Activated CD4-positive, alpha-beta T cell treated with anti-CD3 and anti-CD28 coated beads, Interleukin-2, Interleukin-4, amounts not matched to agents 100 ng/mL and 50 ng/mL, durations not matched to agents 16 hours and 8 hours (primary cell): ENCODE measurements at places on chromosomes 2 and 18.

DNA sequence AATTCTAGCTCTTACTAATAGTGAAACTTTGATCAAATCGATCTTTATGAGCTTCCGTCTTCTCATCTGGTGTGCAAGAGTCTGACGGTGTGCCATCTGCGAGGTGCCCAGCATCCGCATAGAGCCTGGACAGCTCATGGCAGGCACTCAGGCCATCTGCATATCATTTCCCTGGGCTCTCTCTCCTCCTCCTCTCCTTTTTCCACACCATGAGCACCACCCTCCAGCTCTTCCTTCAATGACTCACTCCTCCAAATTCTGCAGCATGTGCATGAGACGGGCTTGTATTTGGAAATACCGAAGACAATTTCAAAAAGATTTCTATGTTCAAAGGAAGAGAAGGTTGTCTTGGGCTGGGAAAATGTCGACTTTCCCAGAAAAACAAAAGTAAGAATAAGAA lies 161.1 kb downstream of the CCBE1 start:
- peak; percentile 14 for DNase-seq

DNA sequence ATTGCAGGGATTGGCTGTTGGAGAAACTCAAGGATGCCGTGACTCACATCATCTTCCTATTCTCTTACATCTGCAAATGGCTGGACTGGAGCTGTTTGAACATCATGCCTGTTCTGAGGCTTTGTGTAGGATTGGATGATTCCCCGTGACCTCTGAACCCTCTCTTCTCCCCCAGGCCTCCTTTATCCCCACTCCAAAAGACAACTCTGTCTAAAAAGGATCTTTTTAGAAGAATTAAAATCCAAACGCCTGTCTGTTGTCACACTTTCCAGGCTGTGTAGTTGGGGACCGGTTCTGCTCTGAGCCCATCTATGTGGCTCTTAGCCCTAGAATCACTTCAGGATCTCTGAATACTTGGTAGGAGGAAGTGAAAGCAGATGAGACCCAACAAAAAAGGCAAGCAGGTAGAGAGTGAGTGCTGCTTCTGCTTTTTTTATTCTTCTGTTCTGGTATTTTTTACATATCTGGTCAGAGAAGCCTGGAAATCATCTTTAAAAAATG lies 565 bp downstream of the SP140 start:
- DNase-seq: peak; percentile 35

GRCh38 chr2:72754628-72755320 lies 71.1 kb downstream of the EXOC6B start:
- no peak for DNase-seq

DNA sequence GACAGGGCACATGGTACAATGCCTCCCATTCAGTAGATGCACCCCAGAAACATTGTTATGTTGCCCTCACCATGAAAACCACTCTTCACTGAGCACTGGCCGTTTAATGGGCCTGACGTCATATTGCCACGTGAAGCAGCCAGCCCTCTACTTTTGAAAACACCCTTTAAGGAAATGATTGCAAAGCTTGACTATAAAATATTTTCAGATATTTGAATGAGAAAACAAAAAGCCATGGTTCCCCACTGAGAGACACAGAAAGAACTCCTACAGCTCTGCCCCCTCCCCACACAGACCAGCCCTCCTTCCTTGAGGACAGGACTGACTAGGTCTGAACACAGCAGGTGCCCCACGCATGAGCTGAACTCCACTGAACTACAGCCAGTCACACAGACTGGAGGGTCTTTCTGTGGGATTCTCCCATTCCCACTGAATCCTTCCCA lies 349.1 kb downstream of the ANAPC1 start:
- no peak for DNase-seq

- no peak for DNase-seq
Measured at GRCh38 chr2:107719836-107720235, 106.9 kb upstream of the RGPD4 start.

GRCh38 chr2:64626146-64626809 lies 27.4 kb downstream of the SERTAD2 start:
- DNase-seq: no peak

DNA sequence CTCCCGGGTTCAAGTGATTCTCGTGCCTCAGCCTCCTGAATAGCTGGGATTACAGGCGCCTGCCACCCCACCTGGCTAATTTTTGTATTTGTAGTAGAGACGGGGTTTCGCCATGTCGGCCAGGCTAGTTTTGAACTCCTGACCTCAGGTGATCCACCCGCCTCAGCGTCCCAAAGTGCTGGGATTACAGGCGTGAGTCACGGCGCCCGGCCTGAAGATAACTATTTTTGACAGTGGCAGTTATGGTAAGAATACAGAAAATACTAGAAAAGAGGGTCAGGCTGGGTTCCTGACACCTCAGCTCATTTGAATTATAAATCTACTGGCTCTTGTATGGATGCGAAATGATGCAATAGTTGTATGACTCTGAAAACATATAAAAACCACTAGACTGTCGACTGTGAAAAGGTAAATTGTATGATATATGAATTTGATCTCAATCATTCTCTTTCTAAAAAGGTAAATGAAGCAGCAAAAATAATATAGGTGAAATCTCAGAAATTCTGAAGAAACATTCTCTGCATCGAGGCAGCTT lies 11.1 kb upstream of the DGKD start:
- no peak for DNase-seq

GRCh38 chr2:20065885-20066602 lies 14.6 kb upstream of the LAPTM4A start:
- DNase-seq: no peak

DNA sequence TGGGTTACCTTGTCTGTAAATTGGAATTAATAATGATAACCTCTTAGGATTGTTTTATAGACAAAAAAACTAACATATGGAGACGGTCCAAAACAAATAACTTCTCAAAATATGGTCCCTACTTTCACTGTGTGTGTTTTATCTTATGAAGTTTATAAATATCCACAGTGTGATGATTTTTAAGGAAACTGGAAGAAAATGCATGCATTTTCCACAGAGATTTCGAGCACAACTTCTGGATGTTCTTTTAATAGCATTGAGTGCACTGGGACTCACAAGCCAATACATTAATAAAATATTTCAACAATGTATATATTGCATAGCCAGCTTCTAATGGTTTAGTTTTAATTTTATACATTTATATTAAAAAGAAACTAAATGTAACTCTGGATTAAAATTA lies 87.9 kb upstream of the SPHKAP start:
- no peak for DNase-seq

GRCh38 chr2:213129311-213129710 lies 22.1 kb downstream of the IKZF2 start:
- DNase-seq: no peak

- DNase-seq: no peak
Measured at GRCh38 chr2:41084321-41084720, 632.4 kb upstream of the SLC8A1 start.

GRCh38 chr2:147649286-147649685 lies 195.5 kb upstream of the ACVR2A start:
- DNase-seq: no peak

- no peak for DNase-seq
Measured at GRCh38 chr2:57760381-57760801, 286.2 kb upstream of the VRK2 start.

DNA sequence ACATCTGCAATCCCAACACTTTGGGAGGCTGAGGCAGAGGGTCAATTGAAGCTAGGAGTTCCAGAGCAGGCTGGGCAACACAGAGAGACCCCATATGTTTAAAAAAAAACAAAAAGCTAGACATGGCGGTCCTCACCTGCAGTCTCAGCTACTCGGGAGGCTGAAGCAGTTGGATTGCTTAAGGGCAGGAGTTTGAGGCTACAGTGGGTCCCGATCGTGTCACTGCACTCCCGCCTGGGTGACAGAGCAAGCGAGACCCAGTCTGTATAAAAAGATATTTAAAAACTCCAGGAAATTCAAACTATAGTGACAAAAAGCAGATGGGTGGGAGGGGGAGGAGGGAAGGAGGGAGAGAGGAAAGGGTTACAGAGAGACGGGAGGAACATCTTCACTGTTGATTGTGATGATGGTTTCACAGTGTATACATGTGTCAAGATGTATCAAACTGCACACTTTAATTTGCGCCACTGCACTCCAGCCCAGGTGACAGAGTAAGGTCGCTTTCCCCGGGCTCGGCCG lies 942 bp upstream of the ZNF236 start:
- no peak for DNase-seq

GRCh38 chr2:206287197-206287596 lies 12.7 kb downstream of the ZDBF2 start:
- DNase-seq: no peak

GRCh38 chr18:61546590-61546989 lies 213.4 kb downstream of the CDH20 start:
- no peak for DNase-seq

DNA sequence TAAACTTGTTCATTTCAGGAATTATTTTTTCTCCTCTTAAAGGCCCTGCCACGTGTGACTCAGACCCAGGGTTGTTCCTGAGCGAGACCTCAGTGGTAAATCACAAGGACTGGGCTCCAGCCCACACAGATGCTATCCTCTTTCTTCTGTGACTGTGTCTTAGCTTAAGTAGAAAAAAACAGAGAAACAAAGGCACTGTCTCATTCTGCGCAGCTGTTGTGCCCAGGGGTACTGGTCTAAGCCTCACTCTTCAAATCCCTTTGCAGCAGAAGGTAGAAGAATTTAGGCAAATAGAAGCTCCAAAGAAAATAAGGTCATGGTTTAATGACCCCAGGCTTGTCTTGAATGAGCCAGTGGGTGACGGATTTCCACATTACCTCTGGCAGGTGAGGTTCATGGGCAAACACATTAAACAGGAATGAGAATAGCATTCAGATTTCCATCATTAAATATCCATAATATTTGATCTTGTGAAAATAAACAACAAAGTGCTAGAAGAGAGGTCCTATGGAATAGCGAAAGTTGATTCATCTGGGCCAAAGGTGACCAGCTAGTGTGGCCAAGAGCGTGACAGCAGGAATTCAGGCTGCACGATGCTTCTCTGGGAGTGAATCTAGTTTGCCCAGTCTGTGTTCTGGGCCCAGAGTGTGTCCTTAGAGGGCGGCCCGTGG lies 63.3 kb downstream of the LIPG start:
- no peak for DNase-seq

- DNase-seq: no peak
Measured at GRCh38 chr2:7508296-7508943, 591.2 kb downstream of the RNF144A start.

DNA sequence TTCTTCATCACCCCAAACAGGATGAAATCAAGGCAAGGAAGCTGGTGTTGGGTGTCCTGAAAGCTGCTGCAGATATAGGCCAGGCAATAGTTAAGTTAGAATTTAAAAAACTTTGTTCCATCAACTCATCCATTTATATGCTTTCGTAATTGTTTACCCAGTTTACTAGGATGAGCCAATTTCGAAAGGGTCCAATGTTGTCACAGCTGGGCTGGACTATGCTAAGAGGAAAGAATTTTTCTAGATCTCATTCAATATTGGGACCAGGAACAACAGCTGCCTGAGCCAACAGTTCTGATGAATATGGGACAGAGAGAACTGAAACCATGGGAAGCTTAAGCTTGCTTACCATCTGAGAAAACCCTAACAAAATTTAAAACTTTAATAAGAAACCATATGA lies 21.6 kb upstream of the SP3 start:
- DNase-seq: no peak

DNA sequence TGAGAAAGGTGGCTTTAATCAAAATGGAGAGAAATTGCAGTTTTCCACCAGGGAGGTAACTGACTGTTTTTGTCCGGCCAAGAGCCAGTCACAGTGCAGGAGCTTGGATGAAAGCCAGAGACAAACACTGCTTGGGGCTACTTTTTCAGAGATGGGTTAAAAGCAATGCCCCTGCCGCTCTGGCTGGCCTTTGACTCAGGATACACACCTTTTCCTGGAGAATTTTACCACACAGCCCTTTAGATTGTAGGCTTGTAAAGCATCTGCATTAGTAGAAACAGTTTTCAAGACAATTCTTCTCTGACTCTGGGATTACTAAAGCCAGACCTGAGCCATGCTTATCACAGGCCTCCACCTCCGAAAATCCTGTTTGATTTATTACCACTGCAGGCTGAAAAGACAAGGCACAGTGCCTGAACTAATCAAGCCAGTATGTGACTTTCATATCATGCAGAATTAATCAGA lies 79.7 kb downstream of the CCBE1 start:
- no peak for DNase-seq

- DNase-seq: no peak
Measured at GRCh38 chr2:190554357-190555006, 20.0 kb upstream of the NEMP2 start.

GRCh38 chr2:165725421-165725820 lies 68.6 kb downstream of the GALNT3 start:
- DNase-seq: no peak

GRCh38 chr2:127678991-127679390 lies 3.7 kb upstream of the LIMS2 start:
- no peak for DNase-seq

DNA sequence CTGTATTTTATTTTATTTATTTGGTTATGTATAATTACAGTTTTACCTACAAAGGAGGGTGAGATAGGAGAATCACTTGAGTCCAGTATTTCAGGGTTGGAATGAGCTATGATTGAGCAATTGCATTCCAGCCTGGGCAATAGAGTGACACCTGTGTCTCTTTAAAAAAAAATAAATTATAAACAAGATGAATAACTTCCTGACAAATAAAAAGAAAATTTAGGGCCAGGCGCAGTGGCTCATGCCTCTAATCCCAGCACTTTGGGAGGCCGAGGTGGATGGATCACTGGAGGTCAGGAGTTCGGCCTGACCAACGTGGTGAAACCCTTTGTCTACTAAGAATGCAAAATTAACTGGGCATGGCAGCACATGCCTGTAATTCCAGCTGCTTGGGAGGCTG lies 17.3 kb downstream of the MTA3 start:
- no peak for DNase-seq

DNA sequence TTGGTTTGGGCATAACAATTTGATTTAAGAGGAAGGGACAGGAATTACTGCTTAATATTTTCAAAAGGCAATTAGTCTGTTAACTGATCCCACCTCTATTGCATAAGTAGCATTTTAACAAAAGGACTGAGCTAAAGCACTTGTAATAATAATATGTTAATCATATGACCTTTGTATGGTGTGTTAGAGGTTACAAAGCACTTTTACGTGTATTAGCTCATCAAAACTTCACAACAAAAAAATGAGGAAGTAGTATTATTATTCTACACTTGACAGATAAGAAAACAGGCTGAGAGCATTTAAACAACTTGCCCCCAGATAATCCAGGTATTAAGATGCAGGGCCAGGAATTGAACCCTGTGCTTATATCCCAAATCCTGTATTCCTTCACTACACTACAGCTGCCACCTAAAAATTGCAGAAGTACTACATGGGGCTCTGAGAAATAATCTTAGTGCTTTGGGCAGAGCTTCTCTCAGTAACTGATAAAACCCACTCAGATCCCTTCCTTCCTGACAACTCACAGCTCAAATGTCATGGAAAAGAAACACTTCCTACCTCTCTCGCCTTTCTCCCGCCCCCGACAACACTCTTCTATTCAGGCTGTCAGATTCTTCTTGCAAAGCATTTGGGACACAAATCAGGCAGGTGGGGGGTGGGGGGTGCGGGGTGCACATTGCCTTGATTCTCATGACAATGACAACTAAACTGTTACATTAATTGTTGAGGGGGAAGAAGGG lies 20.7 kb upstream of the KCTD1 start:
- no peak for DNase-seq

- DNase-seq: no peak
Measured at GRCh38 chr2:225367482-225367881, 32.0 kb upstream of the NYAP2 start.
